Prostate gland (tissue), 2 donors: ENCODE measurements at places on chromosomes 13 and 19.

DNA sequence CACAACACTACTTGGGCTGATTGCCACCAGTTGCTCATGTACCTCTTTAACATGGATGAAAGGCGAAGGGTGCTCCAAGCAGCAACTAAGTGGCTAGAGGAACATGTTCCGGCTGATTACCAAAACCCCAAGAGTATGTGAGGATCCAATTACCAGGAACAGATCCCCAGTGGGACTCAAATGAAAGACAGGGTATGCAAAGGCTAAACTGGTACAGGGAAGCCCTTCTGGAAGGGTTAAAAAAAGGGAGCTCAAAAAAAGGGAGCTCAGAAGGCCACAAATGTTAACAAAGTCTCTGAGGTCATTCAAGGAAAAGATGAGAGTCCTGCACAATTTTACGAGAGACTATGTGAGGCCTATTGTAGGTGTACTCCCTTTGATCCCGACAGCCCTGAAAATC, 604.7 kb downstream of the UQCRFS1 start:
- no peak for DNase-seq

DNA sequence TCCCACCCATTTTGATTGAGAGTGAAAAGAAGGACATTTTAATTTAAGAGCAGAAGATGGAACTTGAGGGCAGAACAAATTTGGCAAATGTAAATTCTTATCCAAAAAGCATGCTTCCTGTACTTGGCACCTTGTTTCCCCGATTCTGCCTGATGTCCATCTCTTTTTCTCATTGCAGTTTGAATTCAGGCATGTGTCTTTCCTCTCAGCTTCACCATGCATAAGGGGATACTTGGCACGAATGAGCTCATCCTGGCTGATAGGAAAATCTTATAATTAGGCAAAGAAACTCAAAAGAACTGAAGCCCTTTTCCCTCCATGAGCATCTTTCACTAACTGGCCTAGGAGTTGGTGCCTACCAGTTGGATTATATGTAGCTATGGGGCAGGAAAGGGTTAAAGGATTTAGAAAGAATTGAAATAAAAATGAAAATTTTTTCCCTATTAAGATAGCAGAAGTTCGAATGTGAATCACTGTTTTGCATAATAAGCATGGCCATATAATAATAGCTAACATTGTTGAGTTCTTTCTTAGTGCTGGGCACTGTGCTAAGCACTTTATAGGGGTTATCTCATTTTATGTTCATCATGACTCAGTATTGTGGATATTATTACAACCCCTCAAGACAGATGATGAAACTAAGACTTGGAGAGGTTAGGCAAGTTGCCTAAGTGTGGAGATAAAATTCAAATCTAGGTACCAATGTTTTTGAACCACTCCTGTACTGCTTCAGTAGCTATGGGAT, 386.6 kb downstream of the KCNRG start:
- DNase-seq: no peak

DNA sequence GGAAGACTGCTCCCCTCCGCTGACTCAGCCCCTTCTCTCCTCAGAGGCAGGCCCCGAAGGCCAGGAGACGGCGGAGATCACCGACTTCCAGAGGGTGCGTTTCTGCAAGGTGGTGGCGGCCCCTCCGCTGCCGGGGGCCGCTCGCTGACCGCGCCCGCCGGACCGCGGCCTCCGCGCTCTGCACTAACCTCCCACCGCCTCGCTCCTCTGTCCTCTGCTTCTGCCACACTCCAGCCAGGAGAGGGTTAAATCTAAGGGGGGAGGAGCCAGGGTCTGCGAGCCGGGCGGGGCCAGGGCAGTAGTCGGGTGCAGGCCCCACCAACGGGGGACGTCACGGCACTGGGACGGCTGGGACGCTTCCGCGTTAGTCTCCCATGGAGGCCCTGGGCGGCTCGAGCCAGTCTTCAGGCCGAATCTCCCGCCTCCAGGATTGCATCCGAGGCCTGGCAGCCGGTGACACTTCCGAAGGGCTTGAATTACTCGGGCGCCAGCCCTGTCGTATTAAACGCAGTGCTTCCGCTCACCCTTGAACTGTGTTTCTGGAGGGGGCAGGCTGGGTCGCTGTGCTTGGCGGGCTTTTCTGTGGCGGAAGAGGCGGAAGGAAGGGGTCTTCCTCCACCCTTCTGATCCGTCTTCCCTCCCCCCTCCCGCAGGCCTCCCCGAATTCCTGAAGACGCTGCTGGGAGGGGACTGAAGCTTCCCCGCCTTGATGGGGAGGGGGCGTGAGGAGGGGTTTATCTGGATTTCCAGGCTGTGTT, 1.2 kb upstream of the INAFM1 start:
- peak; percentile 93 for DNase-seq

DNA sequence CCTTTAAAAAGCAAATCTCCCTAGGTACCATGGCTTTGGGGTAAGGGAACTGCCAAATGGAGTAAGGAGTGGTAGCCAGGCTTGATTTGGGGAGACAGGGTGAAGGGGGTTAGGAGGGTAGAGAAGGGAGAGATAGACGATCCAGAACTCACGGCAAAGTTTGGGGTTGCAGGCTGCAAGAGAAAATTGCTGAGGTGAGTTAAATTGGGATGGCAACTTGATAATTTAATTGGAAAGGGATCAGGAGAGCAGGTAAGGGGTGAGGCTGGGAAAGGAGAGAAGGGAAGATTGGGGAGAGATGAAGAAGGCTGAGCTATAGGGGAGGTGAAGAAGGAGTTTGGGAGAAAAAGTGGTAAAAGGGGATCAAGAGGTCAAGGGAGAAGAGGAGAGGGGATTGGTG, 4.0 kb downstream of the IZUMO2 start:
- no peak for DNase-seq

GRCh38 chr19:49843265-49843664, 7.7 kb upstream of the PTOV1 start:
- DNase-seq: no peak

DNA sequence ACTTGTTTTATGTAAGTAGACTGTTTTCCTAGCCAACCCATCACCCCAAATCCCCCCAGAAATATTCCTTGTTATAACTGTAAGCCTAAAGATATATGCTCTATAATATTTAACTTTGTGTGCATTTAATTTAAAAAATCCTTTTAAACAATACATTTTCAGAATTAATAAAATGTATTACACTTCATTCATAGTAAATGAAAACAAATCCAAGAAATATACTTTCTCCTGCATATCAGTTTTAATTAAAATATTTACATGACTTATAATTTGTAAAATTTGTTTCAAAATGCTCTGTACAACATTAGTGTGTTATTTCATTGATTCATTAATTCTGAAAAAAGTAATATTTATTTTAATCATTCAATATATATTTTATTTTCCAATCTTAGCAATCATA, 669.1 kb upstream of the PCDH20 start:
- DNase-seq: no peak

- DNase-seq: no peak
Measured at GRCh38 chr13:85277748-85278147, 521.5 kb downstream of the SLITRK6 start.

GRCh38 chr13:50729177-50729576, 114.3 kb downstream of the DLEU7 start:
- DNase-seq: no peak

- peak; percentile 76 for DNase-seq
Measured at GRCh38 chr19:32018014-32018413, 327.4 kb upstream of the ZNF507 start.

DNA sequence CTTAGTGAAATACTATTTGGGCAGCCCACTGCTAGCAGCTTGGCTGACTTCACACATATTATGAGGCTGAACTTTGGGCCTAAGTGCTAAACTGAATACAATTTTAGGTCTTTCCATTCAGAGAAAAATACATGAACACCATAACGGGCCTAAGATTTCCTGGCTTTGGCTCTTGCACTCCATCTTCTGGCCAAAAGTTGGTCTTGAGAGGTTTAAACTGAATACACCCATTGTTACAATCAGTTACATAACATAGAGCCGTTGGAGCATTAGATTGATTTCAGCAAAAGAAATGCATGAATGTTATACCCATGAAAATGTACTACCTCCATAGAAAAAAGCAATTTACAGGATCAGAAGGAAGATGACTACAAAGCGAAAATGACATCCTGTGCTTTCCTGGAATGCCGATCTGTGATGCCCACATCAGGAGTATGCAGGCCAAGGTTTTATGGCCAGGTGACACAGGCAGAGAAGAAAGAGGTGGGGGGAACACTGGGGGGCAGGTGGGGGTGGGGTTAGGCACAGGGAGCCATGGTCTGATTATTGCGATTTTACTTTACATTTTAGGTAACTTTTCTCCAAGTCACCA, 11.1 kb upstream of the SHISA2 start:
- peak; percentile 43 for DNase-seq

DNA sequence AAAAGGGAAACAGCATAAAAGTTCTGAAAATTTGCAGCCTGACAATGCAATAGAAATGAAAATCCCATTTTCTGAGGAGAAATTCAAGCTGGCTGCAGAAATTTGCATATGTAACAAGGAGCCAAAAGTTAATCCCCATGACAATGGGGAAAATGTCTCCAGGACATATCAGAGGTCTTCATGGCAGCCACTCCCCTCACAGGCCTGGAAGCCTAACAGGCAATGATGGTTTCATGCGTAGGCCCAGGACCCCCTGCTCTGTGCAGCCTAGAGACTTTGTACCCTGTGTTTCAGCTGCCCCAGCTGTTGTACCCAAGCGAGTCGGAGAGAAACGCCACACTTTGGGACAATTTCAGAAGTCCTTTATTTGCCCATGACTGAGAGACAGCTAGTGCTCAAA, 701.3 kb upstream of the KLHL1 start:
- DNase-seq: no peak

DNA sequence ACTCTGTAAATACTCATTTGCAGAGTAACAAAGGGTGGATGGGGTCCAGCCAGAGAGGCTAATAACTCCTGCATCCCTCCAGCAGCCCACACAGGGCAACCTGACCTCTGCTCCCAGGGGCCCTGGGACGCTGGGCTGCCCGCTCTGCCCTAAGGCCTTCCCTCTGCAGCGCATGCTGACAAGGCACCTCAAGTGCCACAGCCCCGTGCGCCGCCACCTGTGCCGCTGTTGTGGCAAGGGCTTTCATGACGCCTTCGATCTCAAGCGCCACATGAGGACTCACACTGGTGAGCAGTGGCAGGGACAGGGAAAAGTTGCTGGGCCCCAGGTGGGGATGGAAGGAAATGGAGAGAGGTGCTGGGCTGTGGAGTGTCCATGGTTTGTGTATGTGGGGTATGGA, 1.7 kb downstream of the OVOL3 start:
- DNase-seq: no peak

GRCh38 chr13:114161644-114162532, 17.2 kb upstream of the CFAP97D2 start:
- no peak for DNase-seq

- no peak for DNase-seq
Measured at GRCh38 chr19:23294141-23294540, 43.9 kb upstream of the ZNF724 start.

- DNase-seq: no peak
Measured at GRCh38 chr19:10288662-10289166, 1.0 kb upstream of the ICAM5 start.

- no peak for DNase-seq
Measured at GRCh38 chr13:40146063-40146462, 490.6 kb downstream of the COG6 start.

- no peak for DNase-seq
Measured at GRCh38 chr19:11361037-11361770, 6.0 kb downstream of the PLPPR2 start.

- no peak for DNase-seq
Measured at GRCh38 chr19:13873834-13874515, 3.0 kb upstream of the NANOS3 start.

GRCh38 chr19:19642506-19643157, 825 bp downstream of the GMIP start:
- no peak for DNase-seq

GRCh38 chr13:97369261-97369893, 64.6 kb upstream of the RAP2A start:
- no peak for DNase-seq

DNA sequence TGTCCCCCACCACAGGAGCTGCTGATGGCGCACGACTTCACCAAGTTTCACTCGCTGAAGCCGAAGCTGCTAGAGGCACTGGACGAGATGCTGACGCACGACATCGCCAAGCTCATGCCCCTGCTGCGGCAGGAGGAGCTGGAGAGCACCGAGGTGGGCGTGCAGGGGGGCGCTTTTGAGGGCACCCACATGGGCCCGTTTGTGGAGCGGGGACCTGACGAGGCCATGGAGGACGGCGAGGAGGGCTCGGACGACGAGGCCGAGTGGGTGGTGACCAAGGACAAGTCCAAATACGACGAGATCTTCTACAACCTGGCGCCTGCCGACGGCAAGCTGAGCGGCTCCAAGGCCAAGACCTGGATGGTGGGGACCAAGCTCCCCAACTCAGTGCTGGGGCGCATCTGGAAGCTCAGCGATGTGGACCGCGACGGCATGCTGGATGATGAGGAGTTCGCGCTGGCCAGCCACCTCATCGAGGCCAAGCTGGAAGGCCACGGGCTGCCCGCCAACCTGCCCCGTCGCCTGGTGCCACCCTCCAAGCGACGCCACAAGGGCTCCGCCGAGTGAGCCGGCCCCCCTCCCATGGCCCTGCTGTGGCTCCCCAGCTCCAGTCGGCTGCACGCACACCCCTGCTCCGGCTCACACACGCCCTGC, 4.4 kb upstream of the NOP53 start:
- no peak for DNase-seq

GRCh38 chr13:98917116-98917515, 60.7 kb downstream of the DOCK9 start:
- no peak for DNase-seq

GRCh38 chr13:24381541-24382265, 72.3 kb downstream of the C1QTNF9 start:
- no peak for DNase-seq

GRCh38 chr19:45161738-45162607, 1.2 kb upstream of the NKPD1 start:
- DNase-seq: no peak

- no peak for DNase-seq
Measured at GRCh38 chr19:47110521-47111005, 3.0 kb downstream of the ZC3H4 start.

- DNase-seq: no peak
Measured at GRCh38 chr13:100584896-100585295, 3.7 kb downstream of the GGACT start.

- no peak for DNase-seq
Measured at GRCh38 chr13:43802511-43802910, 15.7 kb upstream of the ENOX1 start.

DNA sequence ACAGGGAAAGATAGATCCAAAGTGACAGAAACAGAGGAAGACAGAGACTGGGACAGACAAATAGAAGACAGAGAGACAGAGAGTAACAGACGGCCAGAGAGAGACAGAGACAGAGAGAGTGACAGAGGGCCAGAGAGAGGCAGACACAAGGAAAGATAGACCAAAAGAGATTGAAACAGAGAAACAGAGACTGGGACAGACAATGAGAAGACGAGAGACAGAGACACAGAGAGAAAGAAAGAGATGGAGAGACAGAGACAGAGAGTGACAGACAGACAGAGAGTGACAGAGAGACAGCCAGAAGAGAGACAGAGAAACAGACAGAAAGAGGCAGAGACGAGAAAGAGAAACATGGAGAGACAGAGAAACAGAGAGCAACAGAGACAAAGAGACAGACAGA, 127.3 kb downstream of the UQCRFS1 start:
- DNase-seq: no peak

DNA sequence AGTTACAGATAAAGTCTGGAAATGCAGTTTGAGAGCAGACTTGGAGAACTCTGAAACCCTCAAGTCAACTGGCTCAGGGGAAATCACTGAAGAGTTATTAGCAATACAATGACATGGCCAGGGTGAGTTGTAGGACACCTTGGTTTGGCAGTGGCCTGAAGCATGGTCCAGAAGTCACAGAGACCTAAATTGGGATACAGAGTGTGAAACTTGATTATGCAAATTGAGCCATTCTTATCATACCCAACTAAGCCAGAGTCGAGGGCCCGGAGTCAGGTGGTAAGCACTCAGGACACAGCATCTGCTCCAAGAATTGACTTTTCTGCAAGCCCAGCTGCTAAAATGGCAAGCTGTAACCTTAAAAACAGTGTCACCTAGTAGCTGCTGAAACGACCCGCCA, 224.5 kb downstream of the DCLK1 start:
- DNase-seq: no peak
